Omental fat pad (tissue), 4 donors: ENCODE measurements at places on chromosomes 2 and 18. TPM values are rescaled to one million over a fixed set of nuclear protein-coding genes. Genes with fewer than 3 reads are reported as not detected.

DNA sequence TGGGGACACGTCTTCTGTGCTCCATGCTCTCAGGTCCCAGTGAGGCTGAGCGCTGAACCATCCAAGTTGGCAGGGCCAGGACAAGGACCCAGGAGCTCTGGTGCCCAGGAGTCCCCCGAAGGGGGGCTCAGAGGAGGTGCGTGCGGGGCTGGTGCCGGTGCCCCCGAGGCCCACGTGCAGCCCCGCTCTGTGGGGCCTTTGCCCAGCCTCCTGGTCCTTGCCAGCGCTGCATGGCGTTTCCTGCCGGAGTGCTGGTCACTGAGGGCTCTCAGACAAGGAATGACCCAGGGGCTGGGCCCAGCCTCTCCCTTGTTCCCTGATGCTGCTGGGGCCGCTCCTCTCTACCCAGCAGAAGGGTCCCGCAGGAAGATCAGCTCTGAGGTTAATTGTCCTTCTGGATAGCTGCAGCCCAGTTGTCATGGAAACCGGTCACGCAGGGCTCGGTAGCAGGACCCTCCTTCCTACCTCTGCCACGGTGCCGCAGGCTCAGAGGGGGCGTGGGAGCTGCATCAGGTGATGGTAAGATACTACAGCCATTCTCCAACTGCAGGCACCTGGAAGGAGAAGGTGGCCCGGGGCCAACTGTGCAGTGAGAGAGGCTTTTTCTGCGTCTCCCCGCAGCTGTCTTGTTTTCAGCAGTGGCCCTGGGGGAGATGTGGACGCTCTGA lies 64.5 kb downstream of the RRM2 start:
- DNase-seq = no peak

DNA sequence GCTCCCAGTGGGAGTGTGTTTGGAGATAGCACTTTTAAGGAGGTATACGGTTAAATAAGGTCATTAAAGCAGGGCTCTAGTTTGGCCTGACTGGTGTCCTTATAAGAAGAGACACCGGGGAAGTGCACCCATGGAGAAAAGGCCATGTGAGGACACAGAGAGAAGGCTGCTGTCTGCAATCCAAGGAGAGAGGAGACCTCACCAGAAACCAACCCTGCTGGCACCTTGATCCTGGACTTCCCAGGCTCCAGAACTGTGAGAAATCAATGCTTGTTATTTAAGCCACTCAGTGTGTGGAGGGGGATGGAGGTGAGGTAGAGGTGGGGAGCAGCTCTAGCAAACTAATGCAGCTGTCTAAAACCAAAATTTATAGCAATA lies 62.0 kb downstream of the RPL31 start:
- no peak for DNase-seq

Gene COLEC12
- 54.8 TPM for total RNA-seq

DNA sequence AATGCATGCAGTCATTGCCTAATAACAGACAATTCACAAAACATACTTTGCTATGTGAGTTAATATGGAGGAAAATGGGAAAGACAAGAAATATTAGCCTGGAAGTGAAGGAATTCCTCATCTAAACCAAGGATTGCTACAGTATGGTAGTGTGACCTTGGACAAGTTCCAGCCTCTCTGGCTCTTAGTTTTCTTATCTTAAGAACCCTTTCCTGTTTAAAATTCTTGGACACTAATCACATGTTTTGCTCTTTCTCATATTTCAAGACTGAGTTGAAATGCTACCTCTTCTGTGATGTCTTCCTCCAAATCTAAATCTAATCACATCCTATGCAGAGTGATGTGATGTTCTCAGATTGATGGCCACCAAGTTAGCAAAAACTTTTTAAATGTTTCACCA lies 20.8 kb upstream of the ADAM23 start:
- no peak for DNase-seq

GRCh38 chr2:208406474-208407451 lies at the start of gene PTH2R:
TSS of gene PTH2R (plus strand) at chr2:208406792. CDS start at chr2:208407044, 252 bp downstream.
- DNase-seq = no peak

- no peak for DNase-seq
Observed at GRCh38 chr2:235283246-235283645, 210.6 kb upstream of the AGAP1 start.

Gene TMBIM1
- total RNA-seq = 425 TPM

DNA sequence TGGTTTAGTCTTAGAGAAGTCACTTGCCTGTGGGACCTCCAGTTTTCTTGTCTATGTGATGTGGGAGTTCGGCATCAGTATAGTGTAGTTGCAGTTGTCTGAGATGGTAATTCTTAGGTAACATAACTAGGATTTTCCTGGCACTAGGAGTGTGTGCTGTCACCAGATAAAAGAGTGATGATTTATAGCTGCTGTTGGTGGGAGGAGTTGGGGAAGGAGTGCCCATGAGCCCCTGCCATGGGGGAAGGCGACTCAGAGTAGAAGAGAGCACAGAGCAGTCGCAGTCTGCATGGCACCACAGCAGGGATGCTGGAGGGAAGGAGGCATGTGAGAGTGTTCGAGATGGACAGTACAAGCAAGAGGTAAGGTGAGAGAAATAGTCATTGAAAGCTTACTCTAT lies 38.7 kb downstream of the ATP9B start:
- DNase-seq = no peak

Gene RAB17
- not detected for total RNA-seq

- DNase-seq = no peak
Observed at GRCh38 chr2:86225581-86225980, 26.3 kb downstream of the MRPL35 start.

- no peak for DNase-seq
Observed at GRCh38 chr2:103145739-103146138, 383.9 kb downstream of the TMEM182 start.

Gene MAB21L4
- total RNA-seq = not detected

- DNase-seq = no peak
Observed at GRCh38 chr18:13414521-13414920, 196.0 kb downstream of the LDLRAD4 start.

DNA sequence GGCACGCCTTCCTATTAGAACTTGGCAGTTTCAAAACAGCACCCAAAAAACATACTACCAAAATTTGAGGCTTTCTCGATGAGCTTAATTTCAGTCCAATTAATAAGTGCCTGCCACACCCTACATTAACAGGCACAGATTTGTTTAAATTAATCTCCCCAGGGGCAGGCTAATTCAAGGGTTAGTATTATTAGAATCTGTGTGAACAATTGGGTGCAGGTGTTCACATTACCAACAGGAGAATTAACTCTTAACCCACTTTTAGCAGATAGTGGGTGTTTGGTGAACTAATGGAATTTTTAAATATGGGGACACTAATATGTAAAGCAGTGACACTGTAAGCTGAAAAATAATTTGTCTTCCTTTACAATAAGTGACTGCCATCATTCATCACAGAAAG lies 4.1 kb downstream of the MBD2 start:
- DNase-seq = no peak

Gene SH3BP4
- 40.4 TPM for total RNA-seq

DNA sequence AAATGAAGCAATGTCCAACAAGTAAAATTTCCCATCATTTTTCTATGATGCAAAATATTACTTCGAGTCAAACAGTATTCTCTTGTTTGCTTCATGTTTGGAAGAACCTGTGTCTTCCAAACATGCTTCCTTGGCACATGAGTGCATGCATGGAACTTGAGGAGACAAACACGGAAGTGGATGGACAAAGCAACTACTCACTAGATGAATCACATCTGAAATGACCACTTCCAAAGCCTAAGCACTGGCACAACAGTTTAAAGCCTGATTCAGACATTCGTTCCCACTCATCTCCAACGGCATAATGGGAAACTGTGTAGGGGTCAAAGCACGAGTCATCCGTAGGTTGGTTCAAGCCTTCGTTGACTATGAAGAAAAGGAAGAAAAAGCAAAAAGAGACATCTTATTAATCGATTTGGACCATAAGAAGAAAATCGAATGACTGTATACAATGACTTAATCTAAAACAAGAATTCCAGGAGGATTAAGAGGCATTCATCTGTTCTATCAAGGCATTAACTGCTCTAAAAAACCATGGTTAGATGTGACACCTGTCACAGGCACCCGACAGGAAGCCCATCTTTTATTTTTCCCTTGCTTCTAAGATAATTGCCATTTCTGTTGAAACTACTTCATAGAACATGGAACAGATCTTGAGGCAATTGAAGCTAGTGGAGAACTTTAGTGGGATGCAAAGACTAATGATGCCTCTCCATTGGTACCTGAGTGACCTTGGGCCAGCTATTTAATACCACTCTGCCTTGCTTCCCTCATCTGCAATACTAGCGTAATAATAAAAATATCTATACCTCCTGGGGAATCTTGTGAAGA lies 56.0 kb downstream of the ATIC start:
- DNase-seq = no peak

Gene GAL3ST2
- 3.1 TPM for total RNA-seq

Gene ZNF892
- total RNA-seq = 4.7 TPM

- DNase-seq = no peak
Observed at GRCh38 chr2:25349397-25349796, 7.7 kb upstream of the DNMT3A start.

DNA sequence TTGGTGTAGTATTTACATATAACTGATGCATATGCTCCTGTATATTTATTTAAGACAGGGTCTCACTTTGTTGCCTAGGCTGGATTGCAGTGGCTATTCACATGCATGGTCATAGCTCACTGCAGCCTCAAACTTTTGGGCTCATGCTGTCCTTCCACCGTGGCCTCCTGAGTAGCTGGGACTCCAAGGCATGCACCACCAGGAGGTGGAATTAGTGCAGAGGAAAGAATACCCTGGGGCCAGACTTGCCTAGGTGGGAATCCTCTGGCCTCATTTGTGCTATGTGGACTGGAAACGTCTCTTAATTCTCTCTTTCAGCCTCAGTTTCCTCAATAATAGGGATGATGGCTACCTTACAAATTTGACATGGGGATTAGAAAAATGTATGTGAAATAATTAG lies 2.3 kb downstream of the CEP192 start:
- no peak for DNase-seq
